Progenitor cell of endocrine pancreas (in vitro differentiated cells): ENCODE measurements at places on chromosomes 2 and 18. TPM values are rescaled to one million over a fixed set of nuclear protein-coding genes. Genes with fewer than 3 reads are reported as not detected.

- DNase-seq: no peak
These were observed 298.5 kb downstream of the EN1 start for GRCh38 chr2:118548880-118549488.

ACVR1C gene
- 2.4 TPM in 2 replicates for total RNA-seq

SCN3A gene
- total RNA-seq: 4.7 and 5.3 TPM in 2 replicates

GRCh38 chr18:8450013-8450412 is 159.2 kb upstream of the RAB12 start:
- no peak for DNase-seq

- no peak for DNase-seq
These were observed 25.6 kb upstream of the RPE start for GRCh38 chr2:209976698-209977385.

FBXO15 gene
- total RNA-seq: 2.7 and 4.3 TPM in 2 replicates

DNA sequence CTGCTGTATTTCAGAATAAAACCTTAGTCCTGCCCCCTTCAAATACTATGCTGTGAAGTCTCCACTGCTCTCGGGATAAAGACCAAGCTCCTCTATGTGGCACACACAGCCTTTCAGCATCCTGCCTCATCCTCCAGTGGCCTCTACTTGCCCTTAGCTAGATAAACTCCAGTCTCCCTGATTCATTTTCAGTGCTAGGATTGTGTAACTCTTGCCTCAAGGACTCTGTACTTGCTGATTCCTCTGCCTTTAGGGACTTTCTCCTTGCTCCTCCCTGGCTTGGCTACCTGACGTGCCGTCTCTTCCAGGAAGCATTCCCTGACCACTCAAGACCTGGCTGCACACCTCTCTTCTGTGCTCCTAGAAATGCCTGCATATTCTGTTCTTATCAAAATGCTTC is 416.7 kb downstream of the MTX2 start:
- no peak for DNase-seq

DNA sequence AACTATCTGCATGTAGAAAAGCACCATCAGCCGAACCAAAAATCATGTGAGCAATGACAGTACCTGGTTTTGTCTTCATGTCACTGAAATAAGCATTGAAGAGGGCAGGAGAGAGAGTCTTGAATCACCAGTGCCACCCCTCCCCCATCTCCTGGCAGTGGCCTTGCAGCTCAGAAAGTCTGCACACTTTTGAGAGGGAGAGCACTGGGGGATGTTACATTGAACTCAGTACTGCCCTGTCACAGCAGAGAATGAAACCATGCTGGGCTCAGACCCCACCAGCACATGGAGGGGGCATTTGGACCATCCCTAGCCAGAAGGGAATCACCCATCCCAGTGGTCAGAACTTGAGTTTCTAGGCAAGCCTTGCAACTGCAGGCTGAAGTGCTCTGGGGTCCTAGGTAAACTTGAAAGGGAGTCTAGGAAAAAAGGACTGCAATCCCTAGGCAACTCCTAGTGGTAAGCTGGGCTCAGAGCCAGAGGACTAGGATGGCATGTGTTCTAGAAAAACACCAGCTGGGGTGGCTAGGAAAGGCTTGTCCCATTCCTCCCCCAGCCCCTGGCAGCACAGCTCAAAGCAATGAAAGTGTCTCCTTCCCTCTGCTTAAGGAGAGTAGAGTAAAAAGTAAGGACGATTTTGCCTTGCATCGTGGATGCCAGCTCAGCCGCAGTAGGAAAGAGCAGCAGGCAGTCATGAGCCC is 259.9 kb upstream of the MYT1L start:
- no peak for DNase-seq

CD302 gene
- total RNA-seq: 3.6 and 3.9 TPM in 2 replicates

SCYGR4 gene
- total RNA-seq: not detected in 2 replicates

UGP2 gene
- total RNA-seq: 76.6 and 81.2 TPM in 2 replicates

- DNase-seq: no peak
These were observed 48.7 kb downstream of the GREB1 start for GRCh38 chr2:11582612-11582861.

NEU4 gene
- 1.3 and 1.4 TPM in 2 replicates for total RNA-seq

DNA sequence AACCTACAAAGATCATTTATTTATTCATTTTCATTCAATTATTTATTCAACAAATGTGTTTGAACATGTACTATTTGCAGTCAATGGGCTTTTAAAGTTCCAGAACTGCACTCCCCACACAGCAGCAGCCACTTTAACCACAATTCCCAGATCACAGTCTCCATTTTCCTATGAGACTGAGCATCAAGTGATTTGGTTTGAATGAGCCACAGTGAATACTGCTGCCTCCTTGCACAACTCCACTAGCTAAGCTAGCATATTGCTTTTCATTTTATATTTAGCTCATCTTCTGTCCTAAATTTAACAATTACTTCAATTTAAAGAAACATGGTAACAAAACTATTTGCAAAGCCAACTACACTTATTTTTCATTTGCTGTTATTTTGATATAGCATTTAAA is 353.4 kb upstream of the VRK2 start:
- DNase-seq: no peak

DNA sequence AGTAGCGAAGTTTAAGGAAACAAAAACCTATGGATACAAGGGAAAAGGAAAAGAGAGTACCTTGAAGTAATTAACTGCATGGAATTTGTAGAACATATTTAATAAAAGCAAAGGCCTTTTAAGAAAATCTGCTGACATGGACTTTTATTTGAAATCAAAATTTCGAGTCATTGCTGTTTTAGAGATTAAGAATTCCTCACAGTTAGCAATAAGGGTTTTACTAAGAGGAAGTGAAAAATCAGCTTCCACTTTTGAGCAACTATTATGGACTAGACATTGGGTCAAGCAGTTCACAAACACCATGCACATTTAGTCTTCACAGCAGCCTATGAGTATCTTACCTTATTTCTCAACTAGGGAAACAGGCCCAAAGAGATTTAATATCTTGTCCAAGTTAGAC is 876.3 kb downstream of the BCL11A start:
- DNase-seq: no peak

- no peak for DNase-seq
These were observed 258.0 kb downstream of the ZEB2 start for GRCh38 chr2:144261966-144262365.

GRCh38 chr2:223029287-223029686 is 22.7 kb upstream of the KCNE4 start:
- DNase-seq: no peak

ZSWIM2 gene
- total RNA-seq: not detected in 2 replicates

SCN7A gene
- total RNA-seq: 3.3 and 4.5 TPM in 2 replicates

DNA sequence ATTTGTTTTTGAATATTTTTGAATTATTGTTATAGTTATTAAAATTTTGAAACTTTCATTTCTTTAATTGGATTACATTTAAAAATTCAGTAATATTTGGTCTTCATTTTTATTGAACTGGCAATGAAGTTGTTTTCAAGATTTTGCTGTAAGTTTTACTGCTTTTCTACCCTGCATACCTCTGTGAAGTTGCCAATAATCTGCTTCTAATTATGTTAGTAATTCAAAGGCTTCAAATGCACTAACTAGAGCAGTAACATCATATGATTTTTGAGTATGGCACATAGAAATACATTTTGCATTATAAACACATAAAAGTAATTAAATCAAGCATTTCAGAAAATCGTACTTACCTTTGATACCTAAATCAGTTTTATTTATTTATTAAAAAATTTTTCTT is 40.3 kb upstream of the FAM171B start:
- no peak for DNase-seq

ARHGEF33 gene
- total RNA-seq: 1.4 and 1.7 TPM in 2 replicates

DNA sequence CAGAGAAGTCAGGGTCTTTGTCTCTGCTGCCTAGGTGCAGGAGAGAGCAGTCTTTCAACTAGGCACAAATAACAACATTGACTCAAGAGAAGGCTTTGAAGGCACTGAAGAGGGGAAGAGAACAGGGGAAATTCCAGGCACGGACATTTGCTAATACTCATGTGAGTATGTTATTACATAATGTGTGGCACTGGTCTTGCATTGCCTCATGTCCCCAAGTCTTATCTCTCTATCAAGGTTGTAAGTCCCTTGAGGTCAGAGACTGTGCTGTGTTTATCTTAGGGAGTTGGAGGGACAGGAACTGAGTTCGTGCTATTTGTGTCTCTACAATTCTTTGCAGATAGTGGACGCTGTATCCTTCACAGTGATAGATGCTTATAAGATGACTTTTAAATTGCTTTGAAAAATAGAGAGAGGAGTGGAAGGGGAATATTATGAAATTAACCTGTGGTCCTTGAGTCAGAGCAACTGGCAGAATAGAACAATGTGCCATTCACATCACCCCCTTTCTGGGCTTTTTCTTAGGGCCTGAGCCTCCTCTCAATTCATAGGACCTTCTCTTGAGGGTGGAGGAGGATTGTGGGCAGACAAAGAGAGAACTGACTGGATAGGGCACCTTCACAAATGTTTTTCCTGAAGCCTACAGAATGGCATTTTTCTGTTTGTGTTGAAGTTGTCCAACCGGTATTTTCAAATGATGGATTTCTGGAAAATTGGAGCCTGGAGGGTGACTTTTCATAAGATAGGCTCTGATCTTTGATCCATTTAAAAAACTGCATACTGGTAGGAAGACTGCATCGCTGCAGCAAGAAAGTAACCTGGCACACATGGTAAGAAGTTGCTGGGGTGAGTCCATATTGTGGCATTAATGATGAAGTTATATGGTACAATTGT is 96.6 kb upstream of the CXCR4 start:
- no peak for DNase-seq

TSN gene
- 86.3 and 91.7 TPM in 2 replicates for total RNA-seq

RAB6D gene
- 0.31 and 0.67 TPM in 2 replicates for total RNA-seq

EDAR gene
- 0.24 and 0.69 TPM in 2 replicates for total RNA-seq

GRCh38 chr2:47460766-47461165 is 57.8 kb downstream of the MSH2 start:
- DNase-seq: no peak

GRCh38 chr18:26703170-26703930 is 155.0 kb upstream of the KCTD1 start:
- DNase-seq: no peak

DNA sequence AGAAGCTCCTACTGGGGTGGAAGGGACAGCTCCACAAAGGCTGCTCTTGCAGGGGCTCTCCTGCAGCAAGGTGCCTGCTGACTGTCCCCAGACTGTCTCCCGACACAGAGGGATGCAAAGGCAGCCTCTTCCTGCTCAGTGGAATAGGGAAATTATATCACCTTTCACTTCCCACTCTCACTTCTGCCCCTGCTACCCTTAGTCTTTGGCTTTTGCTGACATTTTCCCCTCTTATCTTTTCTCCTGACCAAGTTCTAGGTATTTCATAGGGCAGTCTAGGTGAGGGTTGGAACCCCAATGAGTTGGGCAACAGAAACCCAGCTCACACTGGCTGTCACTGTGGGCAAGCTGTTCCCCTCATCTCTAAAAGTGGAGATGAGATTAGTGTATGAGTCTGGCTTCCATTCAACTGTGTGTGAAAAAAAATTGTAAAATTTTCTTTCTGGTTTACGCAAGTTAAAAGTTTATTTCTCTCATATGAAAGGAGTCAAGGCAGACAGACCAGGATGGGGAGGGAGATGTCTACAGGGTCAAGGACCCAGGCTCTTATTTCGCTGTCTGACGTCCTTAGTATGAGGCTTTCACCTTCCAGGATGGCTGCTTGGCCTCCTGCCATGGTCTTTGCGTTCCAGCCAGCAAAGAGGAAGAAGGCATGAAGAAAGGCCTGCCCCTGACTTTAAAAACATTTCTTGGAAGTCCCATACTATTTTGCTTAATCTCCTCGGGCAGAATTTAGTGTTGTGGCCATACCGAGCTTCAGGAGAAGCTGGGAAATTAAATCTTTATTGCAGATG is 7.5 kb upstream of the MOCOS start:
- DNase-seq: no peak

- no peak for DNase-seq
These were observed 99.9 kb upstream of the ZFP36L2 start for GRCh38 chr2:43326101-43326825.

DNA sequence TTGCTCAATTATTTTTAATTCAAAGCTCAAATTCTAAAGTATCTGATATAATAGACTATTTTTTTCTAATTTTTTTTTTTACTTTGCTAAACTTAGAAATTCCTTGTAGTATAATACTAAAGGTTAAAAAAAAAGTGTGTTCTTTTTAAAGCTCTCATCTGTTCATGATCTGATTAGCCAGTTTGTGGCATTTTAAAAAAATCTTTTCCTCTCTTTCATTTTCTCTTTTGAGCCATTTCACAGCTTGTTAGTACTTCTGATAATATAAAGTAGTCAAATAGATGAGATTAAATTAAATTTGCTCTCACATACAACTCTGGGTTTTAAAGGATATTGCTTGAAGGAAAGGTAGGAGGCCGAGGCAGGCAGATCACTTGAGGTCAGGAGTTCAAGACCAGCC is 40.7 kb upstream of the NEMP2 start:
- no peak for DNase-seq

DNA sequence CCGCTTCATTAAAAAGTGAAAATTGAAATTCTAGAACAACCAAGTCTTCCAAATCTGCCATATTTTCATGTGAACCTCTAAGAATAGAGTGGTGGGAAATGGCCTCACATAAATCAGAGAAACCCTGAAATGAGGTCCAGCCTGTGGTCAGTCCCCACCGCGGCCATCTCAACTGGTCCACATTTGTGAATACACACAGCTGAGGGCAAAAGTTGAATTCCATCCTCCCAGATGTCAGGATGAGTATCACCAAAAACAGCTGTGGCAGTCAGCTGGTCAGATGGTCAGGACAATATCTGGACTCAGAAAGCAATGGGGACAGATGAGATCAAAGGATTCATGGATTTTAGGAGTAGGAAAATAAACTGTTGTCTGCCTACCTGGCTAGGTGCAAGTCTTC is 219.4 kb upstream of the NCKAP5 start:
- no peak for DNase-seq

DNA sequence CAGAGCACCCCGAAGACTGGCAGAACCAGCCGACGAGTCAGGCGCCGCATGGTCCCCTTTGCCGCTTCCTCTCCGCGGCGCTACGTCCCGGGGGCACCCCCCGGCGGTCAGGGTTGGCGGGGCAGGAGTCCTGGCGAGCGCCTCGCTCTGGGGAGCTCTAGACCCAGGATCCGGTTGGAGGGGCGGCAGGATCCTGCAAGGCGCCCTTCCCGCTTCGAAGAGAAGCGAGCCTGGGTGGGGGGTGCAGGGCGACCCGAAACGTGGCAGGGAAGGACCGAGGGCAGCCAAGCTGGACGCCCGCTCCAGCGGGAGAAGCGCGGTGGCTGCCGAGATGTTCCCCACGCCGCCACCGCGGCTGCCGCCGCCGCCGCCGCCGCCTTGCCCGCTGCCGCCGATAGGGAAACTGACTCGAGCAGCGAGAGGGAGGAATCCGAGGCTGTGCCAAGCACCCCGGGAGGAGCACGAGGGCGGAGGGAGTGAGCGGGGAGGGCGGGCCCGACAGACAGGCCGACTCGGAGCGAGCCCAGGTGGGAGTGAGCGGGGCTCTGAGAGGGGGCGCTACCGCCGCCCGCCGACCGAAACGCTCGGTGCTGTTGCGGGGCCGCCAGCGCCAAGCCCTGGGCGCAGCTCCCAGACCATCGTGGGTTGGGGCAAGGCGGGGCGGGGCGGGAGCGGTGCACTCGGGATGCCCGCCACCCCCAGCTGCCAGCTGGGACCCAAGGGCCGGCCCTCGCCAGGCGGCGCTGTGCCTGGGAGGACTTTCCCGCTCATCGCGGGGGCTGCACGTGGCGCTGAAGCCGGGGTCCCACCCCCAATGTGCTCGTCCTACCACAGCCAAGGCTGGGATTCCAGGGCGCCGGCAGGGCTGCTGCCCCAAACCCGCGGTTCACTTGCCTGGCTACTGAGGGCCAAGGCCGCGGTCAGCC is at the start of gene GALNT14:
Gene GALNT14 (minus strand): TSS at position 404 of the 926 bp plus-strand sequence. CDS start 354 bp downstream, at position 50.
- DNase-seq: peak; percentile 57

MYO7B gene
- 0.64 TPM in 1 of 2 replicates, not detected in the other for total RNA-seq
